ENCODE measurements at places on chromosomes 7 and 10.

DNA sequence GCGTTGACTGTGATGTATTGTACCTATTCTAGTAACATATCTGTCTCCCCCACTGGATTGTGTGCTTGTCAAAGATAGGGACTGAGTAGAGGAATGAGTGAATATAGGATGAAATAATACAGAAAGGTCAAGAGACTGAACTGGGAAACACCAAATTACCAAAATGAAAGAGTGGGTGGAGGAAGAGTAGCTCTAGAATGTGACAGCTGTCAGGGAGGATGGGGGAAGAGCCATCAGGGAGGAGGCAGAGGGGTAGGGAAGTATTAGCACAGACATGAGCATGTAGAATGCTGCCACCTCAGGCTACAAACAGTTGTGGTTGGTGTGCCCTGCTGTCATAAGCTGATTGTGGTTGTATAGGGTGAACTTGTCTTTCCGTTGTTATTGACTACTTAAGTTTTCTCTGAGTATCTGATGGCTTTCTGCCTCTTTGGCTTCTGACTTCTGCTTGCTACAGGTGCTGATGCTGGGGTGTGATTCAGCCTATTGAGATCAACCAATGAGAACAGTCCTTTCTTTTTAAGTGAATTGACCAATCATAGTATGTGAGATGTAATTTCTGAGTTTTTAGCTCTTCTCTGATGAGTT is 5.6 kb downstream of the CCSER2 start:
- no peak for DNase-seq

- DNase-seq: no peak
Measured at GRCh38 chr10:29681676-29682448, 47.1 kb upstream of the SVIL start.

DNA sequence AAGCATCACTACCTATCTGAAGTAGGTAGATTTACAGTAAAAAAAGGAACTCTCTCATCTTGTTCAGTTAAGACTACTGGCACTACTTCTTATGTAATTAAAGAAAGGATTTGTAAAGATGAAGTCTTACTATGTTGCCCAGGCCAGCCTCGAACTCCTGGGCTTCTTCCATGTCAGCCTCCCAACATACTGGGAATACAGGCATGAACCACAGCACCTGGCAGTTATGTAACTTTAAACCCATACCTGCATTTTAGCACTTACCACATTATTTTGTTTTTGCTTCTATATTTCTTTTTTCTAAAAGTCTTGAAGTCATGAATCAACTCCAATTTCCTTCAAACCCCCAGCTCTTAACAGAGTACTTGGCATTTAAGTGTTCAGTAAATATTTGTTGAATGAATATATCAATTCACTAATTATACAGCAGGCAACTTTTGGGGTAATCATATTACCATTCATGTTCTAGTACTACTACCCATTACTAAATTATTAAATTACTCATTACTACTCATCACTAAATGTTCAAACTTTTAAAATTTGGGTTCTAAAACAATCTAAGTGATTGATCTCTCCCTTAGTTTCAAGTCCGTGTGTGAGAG is 31.6 kb upstream of the CCDC71L start:
- no peak for DNase-seq

GRCh38 chr7:126608339-126608776 is 644.4 kb downstream of the GRM8 start:
- no peak for DNase-seq

GRCh38 chr10:27242951-27243551 is 2.5 kb upstream of the ACBD5 start:
- DNase-seq: peak; percentile 42

Data from esophagus squamous epithelium (tissue), 5 donors.